ENCODE measurements at places on chromosomes 2 and 18.

- no peak overlapping the region for H3K27ac ChIP-seq
- H3K4me1 ChIP-seq: no peaks in the 10 kb centered on the region
- no peak overlapping the region for H3K4me3 ChIP-seq
- no peaks in the 10 kb centered on the region for H3K36me3 ChIP-seq
Observed at GRCh38 chr2:100317634-100318033, 4.7 kb downstream of the LONRF2 start.

GRCh38 chr2:38192976-38193375, 117.0 kb upstream of the CYP1B1 start:
- no peak for DNase-seq
- H3K4me1 ChIP-seq: no peaks in the 10 kb centered on the region
- no peak overlapping the region for H3K4me3 ChIP-seq
- H3K27me3 ChIP-seq: no peaks in the 10 kb centered on the region

DNA sequence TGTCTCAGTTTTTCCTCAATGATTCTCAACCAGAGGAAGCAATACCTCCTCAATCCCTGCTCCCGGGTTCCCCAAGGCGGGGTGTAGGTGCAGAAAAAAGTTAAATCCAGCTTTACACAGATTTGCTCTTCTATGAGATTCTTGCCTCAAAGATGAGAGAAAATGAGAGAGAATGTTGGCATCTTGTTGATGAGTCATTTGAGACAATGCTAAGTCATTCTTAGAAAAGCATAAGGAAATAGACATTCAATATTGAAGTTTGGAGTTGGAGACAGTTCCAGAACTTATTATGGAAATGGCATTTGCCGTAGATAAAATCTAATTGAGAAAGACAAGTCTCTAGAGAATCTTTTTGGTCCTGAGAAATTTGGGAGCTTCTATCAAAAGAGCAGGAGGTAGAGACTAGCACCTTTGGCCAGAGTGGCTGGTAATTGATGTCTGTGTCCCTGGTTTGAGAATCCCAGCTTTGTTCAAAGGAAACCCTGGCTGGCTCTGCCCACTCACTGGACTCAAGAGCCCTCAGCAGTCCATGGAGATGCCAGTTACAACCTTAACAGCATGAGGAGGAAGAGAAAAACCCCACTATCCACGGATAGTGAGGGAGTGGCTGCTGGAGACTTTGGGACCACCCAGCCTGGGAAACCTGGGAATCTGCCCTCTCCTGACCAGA, 181.2 kb downstream of the FAM124B start:
- no peak overlapping the region for H3K27ac ChIP-seq
- no peak overlapping the region for H3K4me3 ChIP-seq
- H3K4me1 ChIP-seq: peaks cover 22% of the 10 kb centered on the region

DNA sequence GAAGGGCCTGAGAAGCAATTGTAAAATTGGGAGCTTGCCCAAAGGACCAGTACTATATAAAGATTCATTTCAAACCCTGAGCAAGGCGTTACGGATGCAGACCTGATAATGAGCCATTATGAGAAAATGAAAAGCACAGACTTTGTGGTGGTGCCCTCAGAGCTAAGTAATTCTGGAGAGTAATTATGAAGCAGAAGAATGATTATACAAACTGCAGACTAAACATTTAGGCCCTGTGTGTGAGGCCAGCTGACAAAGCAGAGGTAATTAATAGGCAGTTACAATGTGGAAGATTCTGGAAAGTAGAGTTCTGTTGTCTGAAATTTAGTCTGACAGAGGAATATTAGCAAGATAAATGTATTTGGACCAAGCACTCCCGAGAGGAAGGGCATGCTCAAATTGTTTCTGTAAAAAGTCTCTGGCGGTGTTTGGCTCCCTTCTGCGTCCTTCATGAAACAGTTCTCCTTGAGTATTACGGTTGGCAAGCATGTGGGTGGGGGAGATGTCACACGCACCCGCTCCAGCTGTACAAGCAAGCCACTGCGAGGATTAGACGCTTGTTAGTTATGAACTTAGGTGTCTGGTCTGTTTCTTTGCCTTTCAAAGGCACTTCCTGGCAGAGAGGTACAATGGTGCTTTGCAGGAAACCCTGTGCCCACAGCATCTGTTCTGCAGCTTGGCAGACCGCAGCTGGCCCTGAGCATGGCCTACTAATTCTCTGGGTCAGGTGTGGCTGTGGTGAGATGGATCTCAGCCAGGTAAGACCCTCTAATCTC, 45.5 kb downstream of the CDC42EP3 start:
- H3K4me1 ChIP-seq: peaks cover 20% of the 10 kb centered on the region
- H3K27ac ChIP-seq: peak overlapping the region; percentile 15
- no peak for DNase-seq

DNA sequence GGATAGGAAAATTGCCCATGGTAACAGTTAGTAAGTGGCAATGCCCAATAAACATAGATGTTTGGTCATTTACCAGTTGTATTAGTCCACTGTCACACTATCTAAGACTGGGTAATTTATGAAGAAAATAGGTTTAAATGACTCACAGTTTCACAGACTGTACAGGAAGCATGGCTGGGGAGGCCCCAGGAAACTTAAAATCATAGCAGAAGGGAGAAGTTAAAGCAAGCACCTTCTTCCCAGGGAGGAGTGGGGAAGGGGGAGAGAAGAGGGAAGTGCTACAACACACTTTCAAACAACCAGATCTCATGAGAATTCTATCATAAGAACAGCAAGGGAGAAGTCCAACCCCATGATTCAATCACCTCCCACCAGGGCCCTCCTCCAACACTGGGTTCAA, 23.4 kb downstream of the NR4A2 start:
- DNase-seq: no peak
- no peaks in the 10 kb centered on the region for H3K36me3 ChIP-seq
- H3K4me3 ChIP-seq: no peak overlapping the region
- H3K27ac ChIP-seq: no peak overlapping the region

- H3K36me3 ChIP-seq: no peaks in the 10 kb centered on the region
- DNase-seq: no peak
- no peak overlapping the region for H3K27ac ChIP-seq
- H3K27me3 ChIP-seq: no peaks in the 10 kb centered on the region
- H3K4me3 ChIP-seq: no peak overlapping the region
- no peaks in the 10 kb centered on the region for H3K4me1 ChIP-seq
Observed at GRCh38 chr2:31935370-31935769, 75.4 kb downstream of the MEMO1 start.

- no peaks in the 10 kb centered on the region for H3K36me3 ChIP-seq
- DNase-seq: no peak
- peak overlapping the region; percentile 42 for H3K4me3 ChIP-seq
- peaks cover 36% of the 10 kb centered on the region for H3K4me1 ChIP-seq
- H3K27me3 ChIP-seq: peaks cover 10% of the 10 kb centered on the region
Observed at GRCh38 chr2:169363560-169364150, 1.3 kb upstream of the LRP2 start.

- H3K4me3 ChIP-seq: no peak overlapping the region
- no peak overlapping the region for H3K27ac ChIP-seq
- H3K36me3 ChIP-seq: no peaks in the 10 kb centered on the region
Observed at GRCh38 chr2:196745711-196746110, 53.8 kb downstream of the GTF3C3 start.

GRCh38 chr2:198499539-198499938, 695.1 kb downstream of the PLCL1 start:
- no peak overlapping the region for H3K4me3 ChIP-seq
- no peak for DNase-seq
- no peaks in the 10 kb centered on the region for H3K4me1 ChIP-seq
- no peaks in the 10 kb centered on the region for H3K27me3 ChIP-seq
- no peak overlapping the region for H3K27ac ChIP-seq

DNA sequence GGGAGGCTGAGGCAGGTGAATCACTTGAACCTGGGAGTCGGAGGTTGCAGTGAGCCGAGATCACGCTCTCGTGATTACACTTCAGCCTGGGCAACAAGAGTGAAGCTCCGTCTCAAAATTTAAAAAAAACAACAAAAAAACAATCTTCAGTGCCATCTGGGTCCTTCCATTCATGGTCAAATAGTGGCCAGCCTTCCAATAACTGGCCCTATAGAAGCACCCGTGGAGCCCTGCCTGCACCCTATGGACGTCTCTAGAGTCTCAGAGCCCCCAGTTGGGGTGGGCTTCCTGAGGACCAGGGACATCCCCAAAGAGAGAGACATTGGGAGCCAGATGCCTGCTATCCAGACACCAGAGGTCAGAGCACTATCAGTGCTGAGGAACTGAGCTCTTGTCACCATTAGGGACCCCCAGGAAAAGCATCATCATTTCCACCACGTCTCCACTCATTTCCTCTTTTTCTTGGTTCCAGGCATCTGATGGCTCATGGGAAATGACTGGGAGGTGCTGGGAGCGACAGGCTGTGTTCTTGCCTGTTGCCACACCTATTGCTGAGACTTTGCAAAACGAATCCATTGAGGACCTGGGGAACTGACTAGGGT, 9.4 kb downstream of the NEU2 start:
- no peak overlapping the region for H3K4me3 ChIP-seq
- no peaks in the 10 kb centered on the region for H3K36me3 ChIP-seq
- H3K27ac ChIP-seq: no peak overlapping the region
- no peak for DNase-seq
- H3K4me1 ChIP-seq: no peaks in the 10 kb centered on the region
- H3K27me3 ChIP-seq: no peaks in the 10 kb centered on the region

- no peaks in the 10 kb centered on the region for H3K27me3 ChIP-seq
- H3K27ac ChIP-seq: no peak overlapping the region
- H3K4me1 ChIP-seq: no peaks in the 10 kb centered on the region
- H3K36me3 ChIP-seq: no peaks in the 10 kb centered on the region
- H3K4me3 ChIP-seq: no peak overlapping the region
Observed at GRCh38 chr2:205556841-205557539, 125.3 kb upstream of the NRP2 start.

GRCh38 chr2:9813312-9814128, 29.8 kb upstream of the TAF1B start:
- H3K4me3 ChIP-seq: no peak overlapping the region
- H3K4me1 ChIP-seq: no peaks in the 10 kb centered on the region
- DNase-seq: peak; percentile 77

DNA sequence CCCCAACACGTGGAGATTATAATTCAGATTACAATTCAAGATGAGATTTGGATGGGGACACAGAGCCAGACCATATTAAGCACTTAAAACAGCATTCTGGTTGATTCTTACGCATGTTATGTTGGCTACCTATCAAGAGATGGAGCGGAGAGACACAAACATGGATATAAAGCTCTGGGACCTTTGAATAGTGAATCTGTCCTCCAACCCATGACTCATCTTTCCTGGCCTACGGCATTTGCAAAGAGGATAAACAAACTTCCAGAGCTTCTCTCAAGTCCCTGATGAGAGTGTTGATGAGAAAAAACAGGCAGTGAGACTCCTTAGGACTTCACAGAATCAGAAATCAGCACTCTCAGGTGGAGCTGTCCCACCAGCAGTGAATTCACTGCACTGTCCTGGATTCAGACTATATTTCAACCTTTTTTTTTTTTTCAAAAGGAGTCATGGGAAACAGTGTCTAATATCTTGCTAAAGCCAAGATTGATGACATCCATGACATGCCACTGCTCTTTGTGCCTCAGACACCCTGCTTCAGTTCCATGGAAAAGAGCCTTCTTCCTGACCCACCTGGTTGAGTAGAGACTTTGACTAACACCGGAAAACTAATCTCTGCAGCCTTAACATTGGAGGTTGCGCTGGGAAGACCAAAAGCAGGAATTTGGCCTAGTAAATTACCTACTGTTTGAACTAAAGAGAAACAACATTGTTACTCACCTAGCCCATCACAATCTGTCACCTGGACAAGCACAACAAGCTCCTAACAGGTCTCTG, 62.1 kb upstream of the NPAS2 start:
- no peak for DNase-seq
- H3K36me3 ChIP-seq: no peaks in the 10 kb centered on the region

DNA sequence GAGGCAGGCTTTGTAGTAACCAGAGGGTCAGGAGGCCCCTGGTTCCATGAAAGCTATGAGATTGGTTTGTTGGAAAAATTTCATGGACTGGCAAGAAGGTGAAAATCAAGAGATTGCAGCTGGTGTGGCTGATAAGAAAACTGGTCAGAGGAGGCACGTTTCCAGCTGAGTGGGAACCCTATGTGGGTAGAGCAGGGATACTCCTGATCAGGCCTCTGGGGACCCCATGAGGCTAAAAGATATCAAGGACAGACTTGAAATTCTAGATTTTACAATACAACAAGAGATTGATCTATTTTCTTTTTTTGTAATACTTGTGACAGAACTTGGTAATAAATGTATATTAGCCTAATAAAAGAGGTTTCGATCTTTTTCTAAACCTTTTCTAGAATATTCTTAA, 1615.1 kb downstream of the DPP10 start:
- H3K4me1 ChIP-seq: no peaks in the 10 kb centered on the region
- H3K4me3 ChIP-seq: no peak overlapping the region
- no peak for DNase-seq
- no peaks in the 10 kb centered on the region for H3K27me3 ChIP-seq

DNA sequence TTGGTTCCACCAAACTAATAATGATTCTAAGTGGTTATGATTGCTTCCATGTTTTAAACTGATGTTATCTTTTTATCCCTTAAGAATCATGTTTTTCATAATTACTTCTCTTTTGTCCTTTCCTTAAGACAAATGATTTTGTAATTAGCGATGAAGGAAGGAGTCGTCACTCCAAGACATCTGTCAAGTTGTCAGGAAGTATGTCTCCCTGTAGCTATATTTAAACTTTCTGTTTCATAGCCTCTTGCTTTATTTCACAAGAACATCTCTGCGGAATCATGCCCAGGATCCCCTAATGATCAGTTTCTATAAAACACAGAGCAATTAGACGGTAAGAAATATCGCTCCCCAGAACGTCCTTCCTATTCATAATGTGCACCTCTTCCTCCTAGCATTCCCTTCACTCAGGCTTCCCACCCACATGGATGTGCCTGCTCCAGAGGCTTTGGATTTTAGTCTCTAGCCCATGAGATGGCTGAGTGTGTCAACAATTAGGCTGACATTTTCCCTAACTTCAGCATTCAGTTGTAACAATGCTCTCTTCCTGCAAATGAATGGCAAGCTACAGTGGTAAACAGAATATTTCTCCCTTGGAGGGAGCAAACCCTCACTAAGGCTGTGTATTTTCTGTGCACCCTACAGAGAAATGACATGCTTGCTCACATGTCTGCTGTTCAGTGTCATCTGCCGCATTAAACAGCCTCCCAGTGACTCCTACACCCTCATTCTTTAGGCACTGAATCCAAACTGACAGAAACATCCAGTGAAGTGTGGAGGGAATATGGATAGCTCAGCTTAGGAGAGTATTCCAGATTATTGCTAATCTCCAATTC, 879.6 kb upstream of the CELF4 start:
- no peak overlapping the region for H3K27ac ChIP-seq
- no peak for DNase-seq
- H3K27me3 ChIP-seq: no peaks in the 10 kb centered on the region
- H3K36me3 ChIP-seq: no peaks in the 10 kb centered on the region

GRCh38 chr2:112787729-112788393, 3.6 kb upstream of the IL1A start:
- H3K27ac ChIP-seq: no peak overlapping the region
- no peak for DNase-seq
- no peaks in the 10 kb centered on the region for H3K27me3 ChIP-seq
- H3K4me1 ChIP-seq: no peaks in the 10 kb centered on the region

GRCh38 chr2:133884739-133885381, 316.6 kb upstream of the NCKAP5 start:
- no peaks in the 10 kb centered on the region for H3K27me3 ChIP-seq
- H3K4me1 ChIP-seq: peaks cover 5% of the 10 kb centered on the region
- H3K36me3 ChIP-seq: no peaks in the 10 kb centered on the region
- H3K27ac ChIP-seq: no peak overlapping the region

All from right atrium auricular region (tissue), 2 donors.